Activated T-helper 2 cell treated with anti-CD3 and anti-CD28 coated beads, Interferon-gamma antibody, Interleukin-2, Interleukin-4, amounts not matched to agents 10 μg/mL and 5 μg/mL and 100 μg/mL, durations not matched to agents 14 hours and 24 hours and 36 hours (primary cell): ENCODE measurements at places on chromosomes 11 and 22. TPM values are rescaled to one million over a fixed set of nuclear protein-coding genes. Genes with fewer than 3 reads are reported as not detected.
A peak's percentile ranks its signal among the peaks of the same experiment; 100 is the strongest.

DNA sequence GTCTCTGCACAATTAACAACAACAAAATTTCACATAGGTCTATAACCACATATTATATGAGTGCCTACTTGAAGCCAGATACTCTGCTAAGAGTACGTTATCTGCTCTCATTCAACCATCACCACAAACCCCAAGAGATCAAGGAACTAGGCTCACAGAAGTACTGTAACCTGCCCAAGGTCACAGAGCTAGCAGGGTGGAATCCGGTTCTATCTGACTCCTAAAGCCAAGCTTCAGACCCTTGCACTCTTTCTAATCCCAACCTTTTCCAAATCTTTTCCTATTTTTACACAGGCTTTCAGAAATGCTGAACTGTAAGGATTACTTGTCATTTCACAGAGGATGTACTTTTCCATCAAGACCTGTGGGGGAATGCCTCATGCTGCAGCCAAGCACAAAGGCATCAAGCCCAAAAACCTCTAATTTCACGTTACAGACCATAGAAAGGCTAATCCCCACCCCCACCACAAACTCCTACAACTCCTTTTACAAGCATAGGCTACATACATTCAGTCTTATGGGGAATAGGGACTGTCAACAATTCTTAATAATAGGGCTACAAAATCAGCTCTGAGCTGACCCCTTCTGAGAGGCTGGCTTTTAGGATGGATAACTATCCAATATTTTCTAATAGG lies 927 bp downstream of the PRCP start:
- DNase-seq, result no peak

GRCh38 chr11:70601861-70602538 lies 203.7 kb downstream of the CTTN start:
- DNase-seq, result no peak

DNA sequence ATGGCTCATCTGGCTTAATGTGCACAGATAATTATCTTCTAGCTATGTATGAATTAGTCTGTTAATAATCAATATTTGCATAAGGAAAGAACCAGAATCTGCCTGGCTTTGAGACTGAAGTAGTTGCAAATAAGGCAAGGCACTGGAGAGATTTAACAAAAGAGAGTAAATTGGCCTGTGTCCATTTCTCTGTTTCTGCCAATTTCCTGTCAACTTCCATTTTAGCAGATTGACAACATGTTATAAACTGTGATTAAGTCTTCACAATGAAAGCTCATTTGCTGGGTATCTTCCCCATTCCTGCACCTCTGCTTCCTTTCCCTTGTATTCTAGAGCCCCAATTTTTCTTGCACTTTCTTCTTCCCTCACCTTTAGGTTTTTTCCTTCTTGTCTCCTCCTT lies 5.3 kb upstream of the TMEM123 start:
- no peak for DNase-seq

GRCh38 chr11:2320568-2321310 lies 18.9 kb downstream of the TSPAN32 start:
- DNase-seq, result no peak

- DNase-seq, result peak; percentile 86
Measured at GRCh38 chr22:21938071-21938822, 14.4 kb downstream of the PPM1F start.

The YPEL4 gene
- 0.37 and 0.64 TPM in 2 replicates for total RNA-seq

GRCh38 chr22:49887702-49888101 lies 30.5 kb downstream of the ALG12 start:
- DNase-seq, result no peak
